Endothelial cell of umbilical vein (primary cell): ENCODE measurements at places on chromosomes 11 and 22. TPM values are rescaled to one million over a fixed set of nuclear protein-coding genes. Genes with fewer than 3 reads are reported as not detected.
A peak's percentile ranks its signal among the peaks of the same experiment; 100 is the strongest.

- no peaks in the 10 kb centered on the region for H3K36me3 ChIP-seq
- peaks cover 14% of the 10 kb centered on the region for H3K4me1 ChIP-seq
- no peak overlapping the region for H3K27ac ChIP-seq
- no peak overlapping the region for H3K4me3 ChIP-seq
Measured at GRCh38 chr22:38784035-38784434, 9.9 kb downstream of the DNAL4 start.

DNA sequence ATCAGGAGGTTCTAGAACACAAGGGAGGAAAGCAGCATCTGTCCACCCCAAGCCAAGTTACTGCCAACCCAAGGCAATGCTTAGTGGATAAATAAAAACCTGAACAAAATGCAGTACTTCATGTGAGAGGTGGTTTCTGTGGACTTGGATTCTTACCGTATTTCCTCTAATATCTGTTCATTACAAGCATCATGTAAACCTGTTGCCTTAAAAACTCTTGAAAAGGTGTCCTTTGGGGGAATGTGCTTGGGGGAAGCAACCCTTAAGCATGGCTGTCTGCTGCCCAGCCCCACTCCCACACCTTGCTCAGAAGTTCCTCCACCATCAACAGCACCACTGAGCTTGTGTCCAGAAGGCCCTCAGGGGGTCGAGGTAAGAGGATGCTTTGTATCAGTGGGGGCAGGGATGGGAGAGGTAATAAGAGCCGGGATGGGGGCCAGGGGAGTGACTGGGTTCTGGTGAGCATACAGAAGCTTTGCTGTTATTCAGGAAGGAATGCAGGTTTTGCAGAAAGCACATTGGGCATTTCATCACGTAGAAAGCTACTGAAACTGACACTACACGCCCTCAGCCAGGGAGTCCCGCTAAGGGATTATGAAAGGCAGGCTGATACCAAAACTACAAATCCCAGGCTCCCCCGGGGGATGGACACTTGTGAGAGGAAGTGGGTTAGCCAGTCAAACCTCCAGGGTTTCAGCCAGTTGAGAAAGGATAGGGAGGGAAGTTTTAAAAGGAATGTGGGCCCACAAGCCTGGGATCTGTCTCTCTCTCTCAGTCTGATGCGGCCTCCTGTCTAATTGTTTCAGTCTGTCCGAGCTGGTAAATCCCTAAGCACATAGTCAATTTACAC lies 52.0 kb downstream of the KCNJ1 start:
- no peaks in the 10 kb centered on the region for H3K4me1 ChIP-seq
- no peak overlapping the region for H3K27ac ChIP-seq
- no peaks in the 10 kb centered on the region for H3K27me3 ChIP-seq
- no peak for DNase-seq
- peaks cover 12% of the 10 kb centered on the region for H3K36me3 ChIP-seq

- no peaks in the 10 kb centered on the region for H3K27me3 ChIP-seq
- no peak for DNase-seq
- H3K36me3 ChIP-seq = no peaks in the 10 kb centered on the region
- H3K4me3 ChIP-seq = no peak overlapping the region
- H3K27ac ChIP-seq = no peak overlapping the region
- H3K4me1 ChIP-seq = peaks cover 44% of the 10 kb centered on the region
Measured at GRCh38 chr11:36407356-36407755, 102.7 kb downstream of the TRAF6 start.

DNA sequence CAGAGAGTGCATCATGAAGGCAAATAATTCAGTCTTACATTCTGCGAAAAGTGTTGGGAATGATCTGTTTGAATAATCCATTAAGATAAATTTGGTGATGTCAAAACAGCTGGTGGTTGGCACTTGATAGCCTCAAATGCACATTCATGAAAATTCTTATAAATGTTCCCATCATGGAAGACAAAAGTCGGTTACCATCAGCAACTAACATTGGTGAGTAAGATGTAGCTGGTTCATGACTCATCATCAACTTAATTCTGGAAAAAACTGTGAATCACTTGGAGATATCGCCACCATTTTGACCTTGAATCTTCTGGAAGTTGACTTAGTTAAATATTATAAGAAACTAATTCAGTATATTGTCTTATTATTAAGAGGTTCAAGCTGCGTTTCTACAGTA lies 11.2 kb downstream of the CRYBB1 start:
- H3K4me1 ChIP-seq = no peaks in the 10 kb centered on the region
- H3K36me3 ChIP-seq = no peaks in the 10 kb centered on the region
- no peaks in the 10 kb centered on the region for H3K27me3 ChIP-seq

DNA sequence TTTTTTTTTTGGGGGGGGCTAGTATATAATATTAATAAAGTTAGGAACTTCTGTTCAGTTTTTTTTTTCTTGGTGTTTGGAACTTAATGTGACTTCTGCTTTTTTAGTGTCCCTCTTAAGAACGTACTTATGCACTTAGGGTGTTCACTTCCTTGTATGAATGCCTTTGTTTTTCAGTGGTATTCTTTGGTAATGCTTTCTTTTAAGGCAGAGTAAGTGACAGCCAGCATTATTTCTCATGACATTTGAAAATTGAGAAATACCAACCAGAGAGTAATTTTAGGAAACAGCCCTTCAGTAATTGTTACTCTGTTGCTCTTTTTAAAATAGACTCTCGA lies 2.4 kb downstream of the GRK3 start:
- H3K4me1 ChIP-seq = peaks cover 6% of the 10 kb centered on the region
- no peak for DNase-seq
- H3K27ac ChIP-seq = no peak overlapping the region
- H3K27me3 ChIP-seq = peaks cover 8% of the 10 kb centered on the region
- H3K4me3 ChIP-seq = no peak overlapping the region

GRCh38 chr22:46415776-46416519 lies 80.4 kb downstream of the TRMU start:
- H3K4me1 ChIP-seq = no peaks in the 10 kb centered on the region
- no peaks in the 10 kb centered on the region for H3K27me3 ChIP-seq
- H3K36me3 ChIP-seq = no peaks in the 10 kb centered on the region
- DNase-seq = no peak

DNA sequence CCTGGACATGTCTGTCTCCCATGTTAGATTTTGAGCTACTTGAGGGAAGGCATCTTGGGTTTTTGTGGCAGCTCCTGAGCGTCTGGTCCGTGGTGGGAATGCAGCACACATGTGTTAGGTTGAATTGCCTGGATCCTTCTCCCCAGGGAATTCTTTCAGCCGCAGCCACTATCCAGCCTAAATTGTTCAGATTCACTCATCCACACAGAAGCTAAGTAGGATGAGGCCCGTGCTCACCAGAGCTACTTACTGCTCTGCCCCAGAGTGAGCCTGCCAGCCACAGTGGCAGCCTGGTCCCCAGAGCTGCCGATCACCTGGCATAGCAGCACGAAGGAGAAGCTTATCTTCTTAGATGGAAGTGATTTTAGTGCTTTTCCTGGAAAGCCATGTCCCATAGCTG lies 34.4 kb upstream of the SORL1-AS1 start:
- H3K36me3 ChIP-seq = no peaks in the 10 kb centered on the region
- no peak overlapping the region for H3K27ac ChIP-seq
- no peaks in the 10 kb centered on the region for H3K27me3 ChIP-seq
- no peak for DNase-seq
- H3K4me3 ChIP-seq = no peak overlapping the region

DNA sequence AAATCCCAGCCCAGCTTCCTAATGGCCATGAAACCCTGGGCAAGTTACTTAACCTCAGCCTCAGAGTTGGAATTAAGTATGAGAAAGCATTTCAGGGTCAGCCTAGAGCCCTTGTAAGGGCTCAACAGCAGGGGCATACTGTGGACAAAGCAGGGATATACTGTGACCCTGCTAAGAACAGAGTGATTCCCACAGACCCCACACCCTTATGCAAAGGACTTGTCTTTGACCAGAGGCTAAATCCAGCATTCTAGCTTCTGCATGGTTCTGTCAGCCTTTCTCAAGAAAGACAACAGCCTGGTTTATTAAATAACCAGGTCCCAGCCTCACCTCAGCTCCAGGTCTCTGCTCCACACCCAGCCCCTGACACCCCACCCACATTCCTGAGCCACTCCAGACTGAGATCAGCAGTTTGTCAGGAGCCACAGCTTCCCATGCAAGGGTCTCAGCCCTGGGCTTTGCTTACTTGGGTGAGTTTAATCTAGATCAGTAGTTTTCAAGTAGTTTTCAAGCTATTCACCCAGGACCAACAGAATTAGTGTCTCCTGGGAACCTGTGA lies 69.2 kb downstream of the GALNT18 start:
- no peaks in the 10 kb centered on the region for H3K4me1 ChIP-seq
- DNase-seq = no peak
- no peak overlapping the region for H3K4me3 ChIP-seq
- no peaks in the 10 kb centered on the region for H3K36me3 ChIP-seq
- no peaks in the 10 kb centered on the region for H3K27me3 ChIP-seq
- no peak overlapping the region for H3K27ac ChIP-seq

GRCh38 chr11:20156280-20156875 lies 3.9 kb downstream of the DBX1 start:
- H3K27ac ChIP-seq = no peak overlapping the region
- no peak overlapping the region for H3K4me3 ChIP-seq
- DNase-seq = no peak
- peaks cover 70% of the 10 kb centered on the region for H3K27me3 ChIP-seq
- no peaks in the 10 kb centered on the region for H3K36me3 ChIP-seq
- no peaks in the 10 kb centered on the region for H3K4me1 ChIP-seq

GRCh38 chr11:111091321-111091938 lies 154.1 kb upstream of the POU2AF2 start:
- no peaks in the 10 kb centered on the region for H3K4me1 ChIP-seq
- no peaks in the 10 kb centered on the region for H3K36me3 ChIP-seq
- DNase-seq = no peak
- H3K27me3 ChIP-seq = no peaks in the 10 kb centered on the region

DNA sequence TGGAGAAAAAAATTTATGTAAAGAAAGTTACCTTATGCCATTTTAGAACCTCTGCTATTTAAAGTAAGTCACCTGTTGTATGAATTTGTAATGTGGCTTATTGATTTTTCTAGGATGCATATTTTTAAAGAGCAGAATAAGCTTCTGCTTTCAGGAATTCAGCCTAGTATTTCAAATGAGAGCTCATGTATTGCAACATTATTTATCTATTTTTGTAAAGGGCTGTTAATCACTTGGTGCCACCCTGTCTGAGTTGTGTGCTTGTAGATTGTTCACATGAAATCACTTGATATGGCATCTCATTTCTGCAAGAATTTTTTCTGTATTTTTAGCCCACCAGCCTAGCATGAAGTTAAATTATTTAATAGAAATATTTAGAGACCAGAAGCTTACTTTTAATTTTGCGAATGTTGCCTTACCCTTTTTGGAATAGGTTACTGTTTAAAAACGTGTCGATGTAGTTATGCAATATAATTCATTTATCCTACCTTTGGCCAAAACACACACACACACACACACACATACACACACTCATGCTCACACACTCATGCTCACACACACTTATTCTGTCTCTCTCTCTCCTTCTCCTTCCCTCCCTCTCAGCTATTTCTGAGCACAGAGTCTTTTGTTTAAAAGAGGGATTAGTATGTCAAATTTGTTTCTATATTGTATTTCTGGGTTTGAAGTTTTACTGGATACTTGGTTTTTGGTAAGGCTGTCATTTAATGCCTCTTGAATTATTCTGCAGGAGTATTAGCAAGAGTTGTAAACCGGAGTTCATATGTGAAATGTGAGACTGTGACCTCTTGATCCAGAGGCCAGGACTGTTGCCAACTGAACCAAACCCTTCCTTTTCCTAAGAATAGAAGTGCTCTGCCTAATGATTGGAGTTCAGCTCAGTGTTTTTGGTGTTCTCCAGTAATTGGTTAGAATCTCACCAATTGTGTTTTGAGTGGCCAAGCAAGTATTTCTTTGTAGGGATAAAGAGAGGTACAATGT lies 34.4 kb downstream of the YAP1 start:
- peaks cover 4% of the 10 kb centered on the region for H3K4me1 ChIP-seq
- H3K36me3 ChIP-seq = no peaks in the 10 kb centered on the region
- H3K4me3 ChIP-seq = no peak overlapping the region
- no peak overlapping the region for H3K27ac ChIP-seq
- no peaks in the 10 kb centered on the region for H3K27me3 ChIP-seq

GRCh38 chr11:111602865-111603610 lies 789 bp downstream of the SIK2 start:
- H3K4me1 ChIP-seq = peaks cover 17% of the 10 kb centered on the region
- H3K27ac ChIP-seq = peak overlapping the region; percentile 92
- H3K36me3 ChIP-seq = no peaks in the 10 kb centered on the region
- H3K27me3 ChIP-seq = no peaks in the 10 kb centered on the region

DNA sequence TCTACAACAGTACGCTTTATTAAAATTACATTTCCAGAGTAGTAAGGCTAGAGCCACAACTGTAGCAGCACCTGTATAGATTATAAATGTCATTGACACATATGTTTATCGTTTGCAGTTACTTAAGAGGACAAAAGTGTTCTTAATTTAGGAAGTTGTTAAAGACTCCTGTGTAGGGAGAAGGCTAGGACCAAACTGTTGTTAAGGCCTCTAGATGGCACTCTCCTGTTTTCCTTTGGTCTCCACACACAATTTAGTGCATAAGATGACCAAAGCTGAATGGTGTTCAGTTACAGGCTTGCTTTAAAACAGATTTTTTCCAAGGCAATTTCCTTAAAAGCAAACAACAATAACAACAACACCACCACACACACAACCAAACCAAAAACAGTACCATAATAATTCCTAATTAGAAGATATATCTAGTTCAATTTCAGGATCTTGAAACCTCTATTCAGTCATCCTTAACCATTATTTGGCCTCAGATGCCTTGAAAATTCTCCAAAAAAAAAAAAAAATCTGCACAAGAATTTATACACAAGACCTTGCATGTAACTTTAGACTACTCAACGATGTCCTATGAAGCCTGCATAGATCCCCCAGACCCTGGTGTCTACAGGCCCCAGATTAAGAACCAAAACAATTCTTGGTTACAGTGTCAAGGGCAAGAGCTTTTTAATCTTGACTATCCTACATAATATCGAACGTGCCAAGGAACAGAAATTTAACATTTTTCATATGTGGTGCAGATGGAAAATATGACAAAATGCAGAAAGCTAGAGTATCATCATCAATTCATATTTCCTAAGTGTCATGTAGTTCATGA lies 42.6 kb upstream of the APOA1 start:
- DNase-seq = peak; percentile 76
- H3K27ac ChIP-seq = no peak overlapping the region
- no peaks in the 10 kb centered on the region for H3K4me1 ChIP-seq
- H3K36me3 ChIP-seq = no peaks in the 10 kb centered on the region
- no peak overlapping the region for H3K4me3 ChIP-seq
- H3K27me3 ChIP-seq = no peaks in the 10 kb centered on the region

GRCh38 chr22:22058633-22059290 lies 76.2 kb upstream of the TOP3B start:
- H3K4me1 ChIP-seq = no peaks in the 10 kb centered on the region
- peaks cover 17% of the 10 kb centered on the region for H3K27me3 ChIP-seq
- no peak for DNase-seq
- no peaks in the 10 kb centered on the region for H3K36me3 ChIP-seq
- no peak overlapping the region for H3K27ac ChIP-seq
- H3K4me3 ChIP-seq = no peak overlapping the region

GRCh38 chr22:42549331-42550060 lies 4.3 kb upstream of the SERHL2 start:
- no peak overlapping the region for H3K27ac ChIP-seq
- H3K36me3 ChIP-seq = no peaks in the 10 kb centered on the region
- H3K4me1 ChIP-seq = no peaks in the 10 kb centered on the region

PHOX2A gene
- total RNA-seq = not detected in 2 replicates

GGT5 gene
- total RNA-seq = 35.1 and 45.9 TPM in 2 replicates

SAA4 gene
- total RNA-seq = not detected in 2 replicates

SCGB1C1 gene
- not detected in 2 replicates for total RNA-seq

GSC2 gene
- not detected in 2 replicates for total RNA-seq

OR52N4 gene
- not detected in 2 replicates for total RNA-seq

SPDYC gene
- total RNA-seq = not detected in 2 replicates
